Osteocyte (in vitro differentiated cells): ENCODE measurements at places on chromosomes 13 and 19. TPM values are rescaled to one million over a fixed set of nuclear protein-coding genes. Genes with fewer than 3 reads are reported as not detected.

Gene CLEC4M
- total RNA-seq, result not detected in 2 replicates

Gene ZNF565
- 6.6 and 7.8 TPM in 2 replicates for total RNA-seq

Gene ZNF575
- 6.5 and 6.9 TPM in 2 replicates for total RNA-seq

Gene IGFL3
- not detected in 2 replicates for total RNA-seq

Gene FLT3
- total RNA-seq, result not detected in 2 replicates

Gene TBC1D4
- total RNA-seq, result 5.1 and 5.3 TPM in 2 replicates

Gene EDDM13
- total RNA-seq, result not detected in 2 replicates

Gene TPRX1
- not detected in 2 replicates for total RNA-seq

Gene NECTIN2
- total RNA-seq, result 117 TPM in 2 replicates

Gene TNFSF13B
- 1.1 and 1.7 TPM in 2 replicates for total RNA-seq
